Stimulated activated CD4-positive, alpha-beta T cell treated with anti-CD3 and anti-CD28 coated beads, Interleukin-1b, Interleukin-23, amount 100 ng/mL, for 1 hour (primary cell): ENCODE measurements at places on chromosomes 7 and 10.

DNA sequence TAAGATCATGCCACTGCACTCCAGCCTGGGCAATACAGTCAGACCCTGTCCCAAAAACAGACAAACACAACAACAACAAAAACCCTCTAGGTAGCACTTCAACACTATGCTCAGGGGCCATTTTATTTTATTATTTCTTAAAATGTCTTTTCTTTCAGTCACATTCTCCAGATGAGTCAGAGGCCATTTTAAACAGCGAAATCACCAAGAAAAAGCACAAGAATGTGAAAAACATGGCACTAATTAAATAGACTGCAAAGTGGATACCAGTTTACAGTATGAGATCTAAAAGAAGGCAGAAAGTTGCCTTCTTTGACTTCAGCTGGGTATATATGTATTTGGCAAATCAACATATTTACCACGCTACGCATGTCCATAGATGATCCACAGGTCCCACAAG is 6.1 kb upstream of the FGL2 start:
- DNase-seq: no peak

GRCh38 chr10:70271996-70272924 is 11.5 kb downstream of the NPFFR1 start:
- no peak for DNase-seq

- no peak for DNase-seq
Measured at GRCh38 chr10:64115908-64116643, 594.9 kb downstream of the REEP3 start.

GRCh38 chr10:109862738-109863137 is 60.6 kb downstream of the XPNPEP1 start:
- no peak for DNase-seq

- no peak for DNase-seq
Measured at GRCh38 chr10:129194181-129194870, 272.7 kb upstream of the MGMT start.

- DNase-seq: no peak
Measured at GRCh38 chr7:131544449-131545301, 11.8 kb downstream of the PODXL start.

DNA sequence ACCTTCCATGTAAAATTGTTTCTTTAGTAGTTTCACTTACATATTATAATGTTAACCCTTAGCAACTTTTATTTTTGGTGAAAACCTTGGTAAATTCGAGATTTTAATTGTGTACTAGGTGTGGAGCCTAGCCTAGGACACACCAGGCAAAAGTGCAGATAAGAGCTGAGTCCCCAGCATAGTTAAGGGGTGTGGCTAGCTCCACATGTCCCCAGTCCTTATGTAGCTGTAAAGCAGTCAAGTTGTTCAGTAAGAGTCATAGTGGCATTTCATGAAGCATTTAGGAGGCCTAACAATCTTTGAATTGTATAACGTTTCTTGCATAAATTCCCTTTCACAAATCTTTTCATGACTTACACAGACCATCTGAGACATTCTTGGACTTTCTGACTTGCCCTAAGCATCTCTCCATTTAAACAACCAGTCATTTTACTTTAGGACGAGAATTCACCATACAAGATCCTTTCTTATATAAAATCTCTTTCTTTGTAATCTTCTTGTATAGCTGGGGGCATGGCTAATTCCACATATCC is 53.8 kb upstream of the INHBA start:
- DNase-seq: no peak

DNA sequence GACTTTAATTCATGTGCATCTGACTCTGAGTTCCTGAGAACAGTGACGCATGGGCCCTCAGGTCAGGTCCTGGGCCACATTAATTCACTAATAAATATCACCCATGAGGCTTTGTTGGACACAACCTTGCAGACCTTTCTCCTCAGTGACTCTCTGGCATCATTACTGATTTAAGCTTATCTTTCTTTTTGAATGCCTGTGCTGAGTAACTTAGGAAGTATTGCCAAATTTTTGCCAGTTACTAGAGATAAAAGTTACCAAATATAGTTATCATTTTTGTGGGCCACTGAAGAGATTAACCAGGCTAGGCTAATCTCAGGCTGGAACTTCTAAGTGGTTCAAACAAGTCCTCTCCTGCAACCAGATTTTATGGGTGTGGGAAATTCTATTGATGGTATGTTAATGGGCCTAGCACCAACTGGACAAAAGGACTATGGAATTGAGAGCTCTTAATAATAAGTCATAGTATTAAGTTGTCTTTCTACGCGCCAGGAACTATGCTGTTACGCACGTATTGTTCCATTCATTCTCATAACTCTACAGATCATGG is 28.8 kb upstream of the PRTFDC1 start:
- no peak for DNase-seq

GRCh38 chr10:24711465-24711864 is 12.2 kb downstream of the ARHGAP21 start:
- DNase-seq: no peak

- no peak for DNase-seq
Measured at GRCh38 chr7:54785261-54785660, 26.2 kb upstream of the SEC61G start.

- no peak for DNase-seq
Measured at GRCh38 chr7:128124786-128125185, 93.5 kb upstream of the LRRC4 start.

- DNase-seq: no peak
Measured at GRCh38 chr7:134067164-134067563, 60.0 kb upstream of the LRGUK start.

DNA sequence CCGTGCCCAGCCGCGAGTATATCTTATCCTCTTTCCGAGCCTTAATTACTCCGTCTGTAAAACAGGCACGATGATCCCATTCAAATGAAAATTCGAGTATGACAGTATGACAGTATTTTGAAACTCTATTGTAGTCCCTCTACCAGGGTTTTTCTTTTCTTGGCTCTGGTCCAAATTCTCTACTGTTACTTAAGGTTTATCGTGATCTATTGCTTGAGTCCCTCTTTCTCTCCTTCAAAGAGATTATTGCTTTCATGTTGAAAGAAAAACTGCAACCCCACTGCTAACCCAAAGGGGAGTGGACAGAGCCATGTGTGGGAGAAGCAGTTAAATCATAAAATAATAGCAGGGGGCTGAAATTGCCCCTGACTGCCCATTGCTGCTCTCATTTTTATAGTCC is 1156.6 kb upstream of the AUTS2 start:
- no peak for DNase-seq

DNA sequence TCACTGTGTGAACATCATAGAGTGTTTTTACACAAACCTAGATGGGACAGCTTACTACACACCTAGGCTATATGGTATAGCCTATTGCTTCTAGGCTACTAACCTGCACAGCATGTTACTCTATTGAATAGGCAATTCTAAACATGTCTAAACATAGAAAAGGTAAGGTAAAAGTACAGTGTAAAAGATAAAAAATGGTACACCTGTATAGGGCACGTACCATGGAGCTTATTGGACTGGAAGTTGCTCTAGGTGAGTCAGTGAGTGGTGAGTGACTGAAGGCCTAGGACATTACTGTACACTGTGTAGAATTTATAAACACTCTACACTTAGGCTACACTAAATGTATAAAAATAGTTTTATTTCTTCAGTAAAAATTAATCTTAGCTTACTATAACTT is 182.0 kb upstream of the THSD7A start:
- no peak for DNase-seq

DNA sequence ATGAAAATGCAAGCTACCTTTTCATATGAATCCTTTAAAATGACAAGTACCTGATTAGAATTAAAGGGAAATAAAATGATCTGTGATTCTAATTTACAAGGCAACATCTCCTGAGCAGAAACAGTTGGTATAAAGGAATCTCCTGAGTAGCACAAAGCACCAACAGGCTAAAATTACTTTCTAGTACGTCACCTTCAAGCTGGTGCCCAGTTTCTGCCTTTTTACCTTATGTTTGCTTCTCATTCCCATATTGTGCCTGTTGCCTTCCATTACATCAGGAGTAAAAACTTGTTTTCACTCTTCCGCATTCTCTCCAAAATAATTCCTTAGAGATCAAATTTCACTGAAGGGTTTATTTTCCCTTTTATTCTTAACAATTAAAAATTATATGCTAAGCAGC is 587.1 kb upstream of the KCND2 start:
- no peak for DNase-seq

DNA sequence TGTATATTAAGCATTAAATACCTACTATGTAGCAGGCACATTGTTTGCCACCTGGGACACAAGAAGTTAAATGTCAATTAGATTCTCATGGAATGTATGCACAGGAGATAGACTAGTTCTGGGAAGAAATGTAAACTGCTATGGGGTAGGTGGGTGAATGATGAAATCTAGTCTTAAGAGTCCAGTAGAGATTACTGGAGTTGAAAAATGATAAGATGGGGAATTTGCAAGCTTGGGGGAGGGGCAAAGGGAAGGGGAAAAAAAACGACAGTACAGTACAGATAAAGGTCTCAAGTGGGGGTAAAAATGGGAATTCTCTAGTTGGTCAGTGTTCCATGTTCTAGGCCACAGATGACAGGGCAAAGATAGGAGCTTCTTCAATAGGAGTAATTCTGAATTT is 94.4 kb downstream of the ATE1 start:
- DNase-seq: no peak

GRCh38 chr7:44615149-44615611 is 8.8 kb downstream of the OGDH start:
- DNase-seq: no peak

GRCh38 chr10:37760817-37761216 is 96.6 kb downstream of the ZNF248 start:
- DNase-seq: no peak

DNA sequence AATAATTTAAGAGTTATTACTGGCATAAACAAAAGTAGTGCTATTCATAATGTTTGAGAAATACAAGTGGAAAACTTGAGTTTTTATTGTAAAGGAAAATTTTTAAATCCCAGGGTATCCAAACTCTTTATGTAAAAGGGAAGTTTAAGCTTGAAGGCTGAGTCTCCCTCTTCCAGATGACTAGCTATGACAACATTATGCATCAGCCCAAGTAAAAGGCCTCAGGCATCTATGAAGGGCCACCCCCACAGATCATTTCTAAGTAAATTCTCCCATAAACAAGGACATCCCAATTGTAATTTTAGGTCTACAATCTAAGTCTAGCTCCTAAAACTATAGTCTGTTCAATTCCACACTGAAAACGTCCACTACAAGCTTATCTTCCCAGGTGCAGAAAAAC is 166.2 kb upstream of the STEAP1 start:
- no peak for DNase-seq

- no peak for DNase-seq
Measured at GRCh38 chr10:112815269-112816032, 134.6 kb upstream of the TCF7L2 start.

GRCh38 chr10:4931587-4931986 is 31.6 kb upstream of the AKR1C1 start:
- DNase-seq: no peak

DNA sequence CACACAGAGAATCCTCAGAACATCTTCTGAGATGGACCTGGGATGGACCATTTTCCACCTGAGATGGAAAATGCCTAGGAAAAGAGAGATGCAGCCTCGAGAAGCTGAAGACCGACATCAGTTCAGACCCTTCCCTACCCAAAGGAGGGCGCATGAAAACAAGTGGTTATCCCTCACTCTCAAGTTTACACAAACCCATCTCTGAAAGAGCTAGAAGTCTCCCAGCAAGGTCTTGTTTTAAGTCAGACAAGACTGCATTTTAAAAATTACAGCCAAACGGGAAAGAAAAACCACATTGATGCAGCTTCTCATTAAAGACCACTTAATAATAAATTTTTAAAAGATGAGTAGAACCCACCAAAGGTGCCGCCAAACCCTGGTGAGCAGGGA is 1.3 kb downstream of the RAPGEF5 start:
- no peak for DNase-seq

- DNase-seq: no peak
Measured at GRCh38 chr7:120785095-120785494, 72.8 kb downstream of the TSPAN12 start.

DNA sequence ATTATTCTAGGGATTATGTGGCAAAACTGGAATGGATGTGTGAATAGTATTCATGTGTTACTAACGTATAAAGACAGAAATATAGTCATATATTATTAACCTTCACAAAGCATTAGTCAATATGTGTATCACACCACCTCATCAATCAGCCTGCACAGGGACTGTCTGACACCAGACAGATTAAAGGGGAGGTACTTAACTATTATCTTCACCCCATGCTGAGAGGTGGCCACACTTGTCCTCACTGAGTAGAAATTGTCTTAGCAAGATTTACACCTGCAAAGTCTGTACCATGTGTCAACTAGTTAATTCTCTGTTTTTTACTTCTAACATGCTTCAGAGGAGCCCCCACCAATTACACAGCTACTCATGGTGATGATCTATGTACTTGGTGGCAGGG is 146.3 kb upstream of the LRGUK start:
- DNase-seq: no peak

GRCh38 chr7:125326666-125327255 is 397.1 kb upstream of the POT1 start:
- DNase-seq: no peak

DNA sequence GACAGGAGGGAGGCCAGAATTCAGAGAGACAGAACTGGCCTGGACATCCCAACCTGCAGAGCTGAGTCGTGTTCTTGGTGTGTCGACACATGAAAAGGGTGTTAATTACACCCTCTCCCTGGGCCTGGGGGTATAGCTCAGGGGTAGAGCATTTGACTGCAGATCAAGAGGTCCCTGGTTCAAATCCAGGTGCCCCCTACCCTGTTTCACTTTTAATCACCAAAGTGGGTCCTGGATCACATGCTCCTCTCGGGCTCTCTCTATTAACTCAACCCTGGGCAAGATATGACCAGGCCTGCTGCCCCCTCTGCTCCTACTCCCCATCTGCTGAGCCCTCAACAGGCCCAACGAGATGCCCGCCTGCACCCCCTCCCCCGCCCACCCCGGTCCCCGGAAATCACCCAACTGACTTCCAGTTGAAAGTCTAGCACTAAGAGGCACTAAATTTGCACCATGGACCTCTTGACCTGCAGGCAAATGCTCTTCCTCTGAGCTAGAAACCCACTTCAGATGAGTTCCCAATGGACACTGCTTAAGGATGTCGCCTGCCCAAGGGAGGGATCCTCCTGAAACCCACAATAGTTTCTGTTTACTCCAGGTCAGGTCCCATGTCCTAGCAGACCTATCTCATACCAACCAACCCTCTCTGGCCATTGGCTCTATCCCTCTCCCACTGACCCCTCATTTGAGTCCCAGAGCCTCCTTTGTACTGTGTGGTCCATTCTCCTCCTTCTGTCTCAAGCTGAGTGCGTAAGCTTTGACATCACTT is 137.6 kb downstream of the ZNF467 start:
- DNase-seq: no peak

- DNase-seq: no peak
Measured at GRCh38 chr10:94443549-94443948, 41.2 kb downstream of the TBC1D12 start.
